Right lobe of liver (tissue), 6 donors: ENCODE measurements at places on chromosomes 16 and 17.
A peak's percentile ranks its signal among the peaks of the same experiment; 100 is the strongest.

GRCh38 chr17:4221163-4221562 is 42.6 kb downstream of the ANKFY1 start:
- peak; percentile 74 for DNase-seq

GRCh38 chr16:3508736-3509135 is 7.9 kb downstream of the CLUAP1 start:
- no peak for DNase-seq

- DNase-seq, result no peak
Measured at GRCh38 chr17:64176556-64176955, 46.6 kb upstream of the ERN1 start.

DNA sequence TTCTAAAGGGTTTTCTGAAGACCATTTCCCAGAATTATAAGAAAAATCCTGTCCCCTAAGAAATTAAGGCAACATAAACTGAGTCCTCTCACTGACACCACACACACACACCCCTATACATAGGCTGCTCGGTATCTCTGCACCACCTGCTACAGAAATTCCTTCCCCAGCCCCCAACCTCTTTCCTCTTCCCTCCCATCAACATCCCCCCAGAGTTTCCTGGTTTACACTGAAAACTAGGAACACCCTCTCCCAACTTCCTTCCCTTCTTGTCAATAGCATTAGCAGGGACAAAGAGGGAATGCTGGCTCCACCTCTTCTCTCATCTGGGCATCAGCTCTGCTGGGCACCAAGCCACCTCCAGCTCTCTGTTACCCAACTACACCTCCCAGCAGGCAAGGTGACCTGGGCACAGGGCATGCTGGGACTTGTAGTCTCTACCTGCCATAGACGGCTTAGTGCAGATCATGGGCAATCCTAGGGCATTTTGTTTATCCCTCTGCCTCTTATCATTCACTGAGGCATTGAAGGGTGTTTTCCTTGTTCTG is 15.7 kb downstream of the CAVIN1 start:
- DNase-seq, result peak; percentile 93

- no peak for DNase-seq
Measured at GRCh38 chr17:66750781-66751543, 84.0 kb upstream of the CACNG5 start.
